ENCODE measurements at places on chromosomes 3 and 15. TPM values are rescaled to one million over a fixed set of nuclear protein-coding genes. Genes with fewer than 3 reads are reported as not detected.

Gene CCK
- not detected for total RNA-seq

Gene CCDC54
- total RNA-seq = not detected

Gene EIF5A2
- total RNA-seq = 17.2 TPM

Gene HRG
- not detected for total RNA-seq

Gene PRICKLE2
- 8.2 TPM for total RNA-seq

Gene CYP1A2
- not detected for total RNA-seq

Gene PLSCR1
- 250 TPM for total RNA-seq

Gene FBXW12
- 0.55 TPM for total RNA-seq

Data from endodermal cell (in vitro differentiated cells).